ENCODE measurements at places on chromosomes 1 and 21. TPM values are rescaled to one million over a fixed set of nuclear protein-coding genes. Genes with fewer than 3 reads are reported as not detected.

- DNase-seq: no peak
Observed at GRCh38 chr1:61227857-61228550, 145.6 kb downstream of the NFIA start.

DNA sequence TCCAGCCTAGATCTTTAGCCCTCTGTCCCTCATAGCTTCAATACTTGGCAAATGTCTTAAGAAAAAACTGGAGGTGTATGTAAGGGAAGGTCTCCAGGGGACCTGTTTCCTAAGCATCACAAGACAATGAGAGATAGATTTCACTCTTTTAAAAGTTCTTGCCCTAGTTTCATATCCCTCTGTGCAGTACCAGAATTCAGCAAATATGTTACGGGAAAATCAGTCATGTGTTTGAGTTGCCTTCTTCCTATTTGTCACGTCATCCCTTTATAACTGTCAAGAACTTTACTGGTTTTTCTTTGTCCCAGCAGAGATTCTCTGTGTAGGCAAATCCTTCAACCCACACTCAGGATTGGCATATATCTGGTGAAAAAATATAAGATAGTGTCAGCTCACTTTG, 32.3 kb downstream of the DNASE2B start:
- DNase-seq: no peak

- no peak for DNase-seq
Observed at GRCh38 chr21:28604946-28605537, 387.6 kb downstream of the LTN1 start.

DNA sequence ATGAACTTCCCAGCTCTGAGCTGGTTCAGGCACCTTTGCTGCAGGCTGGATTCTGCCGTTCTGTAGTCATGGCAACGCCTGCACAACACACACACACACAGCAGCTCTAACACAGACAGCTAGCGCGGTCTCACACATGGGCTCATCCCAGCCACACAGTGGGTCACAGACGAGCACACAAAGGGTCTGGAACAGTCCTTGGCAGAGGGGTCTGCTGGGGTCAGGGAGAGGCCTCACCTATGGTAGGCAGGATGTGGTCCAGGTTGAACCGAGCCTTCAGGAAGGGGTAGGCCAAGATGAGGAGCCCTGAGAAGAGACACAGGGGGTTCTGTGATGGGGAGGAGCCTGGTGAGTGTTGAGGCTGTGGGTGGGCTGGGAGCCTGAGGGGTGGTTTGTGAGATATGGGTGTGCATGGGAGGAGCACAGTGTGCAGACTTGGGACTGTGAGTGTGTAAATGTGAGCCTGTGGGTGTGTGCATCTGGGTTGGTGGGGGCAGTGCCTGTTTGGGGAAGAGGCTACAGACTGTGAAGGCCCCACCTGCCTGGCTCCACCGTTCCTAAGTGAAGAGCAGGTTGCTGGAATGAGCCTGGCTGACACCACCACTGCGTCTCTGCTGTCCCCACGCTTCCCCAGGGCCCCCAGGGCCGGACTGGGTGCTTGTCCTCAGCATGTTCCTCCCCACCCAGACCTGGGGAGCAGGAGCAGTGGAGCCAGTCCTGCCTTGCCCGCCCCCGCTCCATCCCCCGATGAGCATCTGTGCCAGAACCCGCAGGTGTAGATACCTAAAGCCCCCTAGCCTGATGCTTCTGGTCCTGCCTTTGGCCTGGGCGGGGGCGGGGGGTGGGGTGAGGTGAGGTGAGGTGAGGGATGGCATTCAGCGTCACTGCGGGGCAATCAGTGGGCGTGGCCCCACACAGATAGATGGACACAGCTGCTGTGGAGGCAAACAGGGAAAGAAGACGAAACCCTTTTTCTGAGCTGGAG, 1.5 kb downstream of the KNCN start:
- DNase-seq: no peak

GRCh38 chr1:116834595-116834994, 75.1 kb upstream of the PTGFRN start:
- no peak for DNase-seq

SSR2 gene
- 204 TPM for total RNA-seq

ITLN2 gene
- total RNA-seq: not detected

ABCA4 gene
- total RNA-seq: 0.02 TPM

CFHR2 gene
- 0.27 TPM for total RNA-seq

WLS gene
- total RNA-seq: 116 TPM
